ENCODE measurements at places on chromosomes 4 and X. TPM values are rescaled to one million over a fixed set of nuclear protein-coding genes. Genes with fewer than 3 reads are reported as not detected.

Gene NLGN4X
- 7.2 TPM for polyA plus RNA-seq

GRCh38 chrX:30733852-30734660, 80.8 kb downstream of the GK start:
- H3K27ac ChIP-seq: no peak overlapping the region
- no peaks in the 10 kb centered on the region for H3K27me3 ChIP-seq
- H3K36me3 ChIP-seq: no peaks in the 10 kb centered on the region
- H3K4me3 ChIP-seq: no peak overlapping the region
- DNase-seq: no peak

GRCh38 chrX:134999469-134999868, 8.7 kb downstream of the SMIM10 start:
- H3K27ac ChIP-seq: no peak overlapping the region
- H3K27me3 ChIP-seq: no peaks in the 10 kb centered on the region
- no peaks in the 10 kb centered on the region for H3K36me3 ChIP-seq
- DNase-seq: no peak

Gene COL25A1
- 2.5 TPM for polyA plus RNA-seq

GRCh38 chr4:66628146-66628545, 917.2 kb downstream of the CENPC start:
- H3K36me3 ChIP-seq: no peaks in the 10 kb centered on the region
- no peaks in the 10 kb centered on the region for H3K4me1 ChIP-seq
- no peaks in the 10 kb centered on the region for H3K27me3 ChIP-seq

All from large intestine (tissue), 12 donors.